ENCODE measurements at places on chromosomes 7 and 10.

- no peak for DNase-seq
Measured at GRCh38 chr7:82286096-82286797, 157.3 kb downstream of the CACNA2D1 start.

- DNase-seq = no peak
Measured at GRCh38 chr7:100166317-100166940, 2.0 kb downstream of the GAL3ST4 start.

- DNase-seq = no peak
Measured at GRCh38 chr10:70354556-70354955, 27.9 kb downstream of the LRRC20 start.

GRCh38 chr10:43166880-43167497 lies 28.7 kb downstream of the CSGALNACT2 start:
- DNase-seq = no peak

- no peak for DNase-seq
Measured at GRCh38 chr7:29177963-29178600, 16.5 kb upstream of the CHN2 start.

- DNase-seq = no peak
Measured at GRCh38 chr10:4353964-4354363, 472.0 kb upstream of the AKR1E2 start.

DNA sequence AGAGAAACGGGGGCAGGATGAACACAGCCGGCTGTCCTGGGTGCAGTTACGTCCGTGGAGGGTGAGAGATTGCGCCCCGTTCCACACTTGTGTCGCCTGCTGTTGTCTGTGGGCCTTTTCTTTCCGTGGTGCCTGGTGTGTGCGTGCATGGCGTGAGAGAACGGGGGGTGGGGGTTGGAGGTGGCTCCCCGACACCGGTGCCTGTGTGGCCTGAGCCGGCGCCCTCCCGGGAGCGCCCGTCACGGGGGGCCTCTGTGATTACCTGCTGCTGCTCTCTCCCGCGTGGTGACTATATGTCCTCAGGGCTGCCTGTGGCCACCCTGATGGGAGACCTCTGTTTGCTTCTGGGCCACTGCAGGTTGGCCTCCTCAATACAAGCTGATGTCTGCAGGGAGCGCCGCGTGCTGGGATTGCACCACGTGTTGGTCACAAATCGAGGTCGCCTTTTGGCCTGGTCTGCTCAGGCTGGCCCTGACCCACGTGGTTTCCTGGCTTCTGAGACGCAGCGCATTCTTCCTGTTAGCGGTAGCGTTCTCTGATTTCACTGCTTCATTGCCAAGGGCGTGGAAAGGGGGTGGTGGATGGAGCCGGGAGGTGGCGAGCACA lies 10.9 kb upstream of the AP5Z1 start:
- DNase-seq = no peak

DNA sequence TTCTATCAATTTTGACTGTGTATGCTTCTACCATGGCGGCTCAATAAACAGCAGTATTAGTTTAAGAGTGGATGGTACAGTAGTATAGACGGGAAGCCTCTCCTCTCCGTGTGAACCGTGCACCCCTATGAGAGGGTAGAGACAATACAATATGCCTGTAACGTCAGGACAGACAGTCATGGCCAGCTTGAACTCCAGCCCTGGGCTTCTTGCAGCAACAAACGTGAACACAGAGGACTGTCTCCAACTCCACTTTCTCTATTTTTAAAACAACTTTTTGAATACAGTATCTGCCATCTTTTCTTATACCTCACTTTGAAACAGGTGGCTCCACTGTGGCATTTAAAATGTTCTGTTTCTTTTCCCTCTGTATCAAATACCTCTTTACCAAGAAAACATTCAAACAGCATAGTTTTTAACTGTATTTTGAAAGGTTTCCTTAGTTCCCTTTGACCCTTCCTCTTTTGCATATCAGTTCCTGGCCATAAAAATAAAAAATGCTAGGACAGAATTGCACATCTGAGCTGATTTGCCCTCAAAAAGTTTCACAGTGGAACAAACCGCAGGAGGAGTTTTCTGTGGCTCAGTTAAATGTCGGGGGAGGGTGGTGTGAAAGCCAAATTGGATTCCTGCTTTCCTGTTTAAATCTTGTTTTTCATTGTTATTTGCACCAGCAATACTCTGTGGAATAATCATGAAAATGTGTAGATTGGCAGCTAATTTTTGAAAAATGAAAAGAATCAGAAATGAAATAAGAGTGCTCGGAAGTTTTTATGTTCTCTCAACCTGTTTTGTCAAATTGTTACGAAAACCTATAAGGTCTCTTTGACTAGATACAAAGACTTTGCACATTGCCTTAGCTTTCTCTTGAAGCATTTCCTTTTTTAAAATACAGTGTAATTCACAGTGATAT lies 8.0 kb downstream of the IKZF1 start:
- DNase-seq = no peak

DNA sequence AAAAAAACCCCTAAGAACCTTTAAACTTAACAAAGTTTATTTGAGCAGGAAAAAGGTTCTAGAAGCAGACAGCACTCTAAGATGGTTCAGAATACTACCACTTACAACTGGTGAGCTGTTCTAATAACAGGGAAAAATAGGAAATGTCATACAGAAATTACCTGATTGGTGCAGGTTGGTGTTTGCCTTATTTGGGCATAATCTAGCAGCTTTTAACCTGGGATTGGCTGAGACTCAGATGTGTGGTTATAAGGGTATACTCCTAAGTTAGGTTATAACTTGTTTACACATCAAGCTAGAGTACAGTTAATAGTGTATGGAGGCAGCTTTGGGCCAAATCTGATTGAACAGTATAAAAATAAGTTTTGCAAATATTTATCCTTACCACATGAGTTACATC lies 59.8 kb downstream of the MAPK8 start:
- DNase-seq = no peak

- DNase-seq = peak; percentile 4
Measured at GRCh38 chr7:99314504-99314903, 11.2 kb upstream of the ARPC1A start.

DNA sequence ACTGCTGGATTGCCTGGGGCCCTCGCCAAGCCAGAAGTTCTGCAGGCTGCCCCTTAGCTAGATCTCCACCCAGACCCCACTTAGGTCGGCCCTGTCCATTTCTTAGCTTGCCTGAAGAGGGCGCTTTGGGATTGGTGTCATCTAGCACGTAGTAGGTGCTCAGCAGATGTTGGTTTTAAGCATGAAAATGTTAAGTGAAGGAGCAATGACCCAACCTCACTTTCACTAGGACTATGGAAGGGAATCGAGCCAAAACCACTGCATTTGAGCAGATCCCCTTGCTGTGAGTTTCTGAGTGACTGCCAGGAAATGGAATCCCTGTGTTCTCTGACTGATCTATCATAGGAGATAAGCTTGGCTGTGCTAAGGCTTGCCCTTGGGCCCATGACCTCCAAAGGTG lies 131.7 kb upstream of the EEPD1 start:
- no peak for DNase-seq

GRCh38 chr7:8114175-8114574 lies 145.6 kb downstream of the GLCCI1 start:
- no peak for DNase-seq

DNA sequence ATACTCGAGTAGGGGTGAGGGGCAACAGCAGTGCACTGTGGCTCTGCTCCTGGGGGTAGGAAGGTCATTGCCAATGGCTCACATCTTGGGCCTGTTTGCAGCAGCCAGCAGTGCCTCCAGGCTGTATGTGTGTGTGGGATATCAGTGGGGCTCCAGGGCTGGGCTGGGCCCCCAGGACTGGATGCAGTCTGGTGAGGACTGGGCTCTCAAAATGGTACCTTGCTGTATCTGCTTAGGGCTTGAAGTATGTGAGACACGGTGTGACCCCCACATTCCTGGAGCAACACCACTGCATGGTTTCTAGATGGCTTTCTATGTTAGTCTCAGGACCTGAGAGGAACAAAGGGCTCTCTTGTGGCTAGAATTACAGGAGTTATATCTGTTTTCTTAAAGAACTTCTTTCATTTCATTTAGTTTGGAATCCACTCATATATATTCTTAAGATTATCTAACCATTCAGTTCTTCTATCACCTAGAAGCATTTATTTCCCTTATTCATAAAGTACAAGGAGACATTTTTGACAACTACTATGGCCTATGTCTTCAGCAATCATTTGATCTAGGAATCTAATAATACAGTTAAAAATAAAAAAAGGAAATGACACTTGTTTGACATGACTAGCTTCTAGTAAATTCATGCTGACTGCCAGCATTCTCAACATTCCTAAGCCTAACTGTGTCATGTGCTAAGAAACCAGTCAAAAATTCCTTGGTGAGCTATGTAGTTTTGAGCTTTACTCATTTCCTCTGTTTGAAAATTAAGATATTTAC lies 443.2 kb upstream of the SEMA3A start:
- no peak for DNase-seq

DNA sequence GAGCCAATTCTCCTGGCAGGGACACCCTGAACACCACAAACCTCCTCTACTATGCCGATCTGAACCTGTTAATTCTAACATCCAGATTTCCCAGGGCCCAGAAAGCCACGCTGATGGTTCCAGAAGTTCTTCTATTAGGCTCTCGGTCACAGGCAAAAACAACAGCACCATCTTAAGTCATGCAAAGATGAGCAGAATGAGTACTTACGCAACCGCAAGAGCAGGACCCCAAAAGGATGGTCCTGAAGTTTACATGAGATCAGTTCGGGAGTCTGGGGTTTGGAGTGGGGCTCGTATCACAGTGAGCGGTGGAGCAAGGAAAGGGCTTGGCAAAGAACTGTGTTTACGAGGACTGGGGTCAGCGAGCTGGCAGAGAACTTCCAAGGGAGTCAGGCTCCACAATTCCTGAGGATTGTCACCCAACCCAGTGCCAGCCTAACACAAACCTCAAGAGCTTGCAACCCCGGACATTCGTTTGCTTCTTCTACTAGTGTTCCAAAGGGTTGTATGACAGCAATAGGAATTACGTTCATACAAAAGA lies 532.6 kb downstream of the TNS3 start:
- no peak for DNase-seq

GRCh38 chr7:76364198-76364584 lies 5.4 kb upstream of the YWHAG start:
- DNase-seq = no peak

- no peak for DNase-seq
Measured at GRCh38 chr10:49150426-49150825, 16.6 kb upstream of the FAM170B start.

DNA sequence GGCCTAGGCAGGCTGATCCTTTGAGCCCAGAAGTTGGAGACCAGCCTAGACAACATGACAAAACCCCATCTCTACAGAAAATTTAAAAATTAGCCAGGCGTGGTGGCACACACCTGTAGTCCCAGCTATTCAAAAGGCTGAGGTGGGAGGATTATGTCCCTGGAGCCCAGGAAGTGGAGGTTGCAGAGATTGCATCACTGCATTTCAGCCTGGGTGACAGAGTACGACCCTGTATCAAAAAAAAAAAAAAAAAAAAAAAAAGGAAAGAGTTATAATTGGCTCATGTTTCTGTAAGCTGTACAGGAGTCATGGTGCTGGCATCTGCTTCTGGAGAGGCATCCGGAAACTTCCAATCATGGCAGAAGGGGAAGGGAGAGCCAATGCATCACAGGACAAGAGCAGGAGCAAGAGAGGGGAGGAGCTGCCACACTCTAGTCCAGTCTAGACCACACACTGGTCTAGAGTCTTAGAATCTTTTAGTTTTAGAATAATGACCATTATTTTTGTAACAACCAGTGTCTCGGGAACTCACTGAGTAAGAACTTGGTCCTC lies 16.8 kb downstream of the DOCK1 start:
- DNase-seq = no peak

GRCh38 chr7:29270594-29271318 lies 76.2 kb downstream of the CHN2 start:
- no peak for DNase-seq

GRCh38 chr7:127650847-127651555 lies 993 bp upstream of the SND1 start:
- DNase-seq = peak; percentile 12

GRCh38 chr7:2374830-2375728 lies 20.5 kb downstream of the EIF3B start:
- no peak for DNase-seq

GRCh38 chr7:66348959-66349358 lies 143.8 kb downstream of the TPST1 start:
- DNase-seq = no peak

DNA sequence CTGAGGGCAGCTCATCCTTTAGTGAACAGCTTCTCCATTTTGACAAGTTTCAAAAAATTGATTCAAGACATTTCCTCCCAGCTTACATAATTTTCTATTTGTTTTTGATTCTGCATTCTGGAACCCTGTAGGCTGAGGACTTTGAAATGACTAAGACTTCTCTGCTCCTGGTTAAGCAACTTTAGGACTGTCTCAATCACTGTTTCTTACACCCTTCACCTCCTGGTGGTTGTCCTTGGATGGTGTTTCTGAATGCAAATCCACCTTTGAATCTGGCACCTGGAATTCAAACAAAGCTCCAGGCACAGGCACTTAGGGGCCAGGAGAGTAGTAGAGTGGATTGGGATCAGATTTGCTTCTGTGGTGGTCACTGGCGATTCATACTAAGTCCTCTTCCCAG lies 595.5 kb downstream of the LRMDA start:
- DNase-seq = no peak

- DNase-seq = no peak
Measured at GRCh38 chr7:155732286-155732685, 80.0 kb downstream of the SHH start.

DNA sequence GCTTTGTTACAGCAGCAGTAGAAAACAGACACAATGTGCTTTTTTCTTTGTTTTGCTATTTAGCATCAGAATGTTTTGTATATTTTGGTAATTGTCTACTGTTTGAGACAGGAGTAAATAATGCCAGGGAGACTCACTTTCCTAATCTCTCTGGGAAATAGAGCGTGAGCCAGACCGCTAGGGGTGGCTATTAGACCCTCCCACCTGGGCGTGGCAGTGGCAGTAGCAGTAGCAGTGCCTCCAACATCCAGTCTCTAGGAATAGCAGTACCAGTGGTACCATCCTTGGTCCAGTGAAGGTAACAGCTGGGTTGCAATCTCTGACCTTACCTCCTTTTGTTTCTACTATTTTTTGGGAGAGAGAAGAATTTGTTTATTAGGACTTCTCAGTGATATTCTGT lies 165.7 kb upstream of the MAGI2 start:
- DNase-seq = no peak

GRCh38 chr7:149558149-149558861 lies 60.7 kb upstream of the ZNF746 start:
- no peak for DNase-seq

GRCh38 chr10:58588673-58589265 lies 76.1 kb downstream of the BICC1 start:
- no peak for DNase-seq

- DNase-seq = no peak
Measured at GRCh38 chr10:115826396-115826795, 446.6 kb downstream of the GFRA1 start.

DNA sequence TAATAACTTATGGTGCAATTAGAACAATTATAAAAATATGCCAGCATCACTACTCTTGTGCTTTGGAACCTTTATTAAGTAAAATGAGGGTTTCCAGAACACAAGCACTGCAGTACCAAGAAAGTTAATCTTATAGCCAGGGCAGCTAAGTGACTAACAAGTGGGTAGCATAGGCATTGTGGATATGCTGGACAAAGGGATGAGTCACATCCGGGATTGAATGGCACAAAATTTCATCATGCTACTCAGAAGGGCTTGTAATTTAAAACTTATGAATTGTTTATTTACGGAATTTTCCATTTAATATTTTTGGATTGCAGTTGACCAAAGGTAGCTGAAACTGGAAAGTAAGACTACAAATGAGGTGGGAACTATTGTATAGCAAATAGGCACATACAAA lies 250.6 kb downstream of the C7orf25 start:
- DNase-seq = no peak

GRCh38 chr7:82289152-82289535 lies 154.4 kb downstream of the CACNA2D1 start:
- no peak for DNase-seq
